ENCODE measurements at places on chromosomes 12 and 14.

GRCh38 chr14:45290547-45290946 is 37.5 kb upstream of the MIS18BP1 start:
- DNase-seq: no peak

DNA sequence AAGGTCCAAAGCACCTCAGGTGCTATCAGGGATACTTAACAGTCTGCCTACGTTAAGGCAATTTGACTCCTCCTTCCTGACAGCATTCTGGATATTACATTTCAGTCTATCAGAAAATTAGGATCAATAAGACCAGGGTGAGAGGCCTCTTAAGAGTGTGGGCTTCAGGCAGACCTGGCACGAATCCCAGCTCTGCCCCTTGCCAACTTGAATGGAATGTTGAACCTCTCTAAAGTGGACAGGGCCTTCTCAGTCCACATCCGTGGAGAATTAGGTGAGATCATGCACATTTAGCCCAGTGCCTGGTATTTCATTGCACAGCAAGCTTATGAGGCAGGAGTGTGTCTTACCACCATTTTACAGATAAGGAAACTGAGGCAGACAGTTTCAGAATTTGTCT is 25.9 kb downstream of the DCAF4 start:
- DNase-seq: no peak

GRCh38 chr14:88043529-88044443 is 38.9 kb downstream of the GPR65 start:
- no peak for DNase-seq

- DNase-seq: no peak
Observed at GRCh38 chr12:157644-158043, 56.3 kb downstream of the SLC6A12 start.

DNA sequence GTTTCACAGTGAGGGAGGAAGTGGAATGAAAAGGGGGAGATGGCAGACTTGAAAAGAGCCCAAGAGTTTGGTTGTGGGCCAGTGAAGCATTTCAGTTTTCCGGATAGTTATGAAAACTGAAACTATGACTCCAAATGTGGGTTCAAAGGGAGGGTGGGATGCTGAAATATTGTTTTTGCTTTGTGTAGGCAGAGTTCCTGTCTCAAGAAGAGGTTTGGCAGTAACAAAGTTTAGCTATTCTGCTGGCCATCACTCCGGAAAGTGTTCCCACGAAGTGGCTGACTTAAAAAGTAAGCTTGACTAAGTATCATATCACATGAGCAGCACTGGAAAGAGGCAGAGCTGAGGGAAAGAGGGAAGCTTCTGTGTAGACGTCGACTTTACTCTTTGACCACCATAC is 85.2 kb downstream of the CAND1 start:
- peak; percentile 45 for DNase-seq

GRCh38 chr12:63150713-63151622 is at the start of gene AVPR1A:
TSS of gene AVPR1A (minus strand) at chr12:63151201. CDS start at chr12:63150836, 365 bp downstream.
- DNase-seq: peak; percentile 32

- DNase-seq: no peak
Observed at GRCh38 chr14:69675877-69676416, 64.6 kb downstream of the SUSD6 start.

- DNase-seq: no peak
Observed at GRCh38 chr14:69539631-69540410, 34.9 kb downstream of the CCDC177 start.

DNA sequence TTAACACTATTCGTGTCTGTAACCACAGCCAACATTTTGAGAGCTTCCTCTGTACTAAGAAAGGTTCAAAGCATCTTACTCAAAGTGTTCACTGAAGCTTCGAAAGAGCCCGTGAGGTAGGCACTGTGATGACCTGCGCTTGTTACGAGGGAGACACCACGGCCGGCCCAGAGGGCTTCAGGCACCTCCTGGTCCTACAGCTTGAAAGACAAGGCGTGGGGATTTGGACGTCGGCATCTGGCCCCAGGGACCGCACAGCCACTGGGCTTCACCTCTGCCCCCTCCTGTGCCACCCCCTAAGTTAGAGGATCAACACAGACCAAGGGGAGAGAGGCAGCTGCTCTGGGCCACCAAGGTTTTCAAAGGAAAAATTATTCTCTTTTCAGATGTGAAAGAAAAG is 75.6 kb downstream of the RIMBP2 start:
- no peak for DNase-seq

GRCh38 chr12:12628013-12628412 is 16.3 kb downstream of the CREBL2 start:
- DNase-seq: no peak

DNA sequence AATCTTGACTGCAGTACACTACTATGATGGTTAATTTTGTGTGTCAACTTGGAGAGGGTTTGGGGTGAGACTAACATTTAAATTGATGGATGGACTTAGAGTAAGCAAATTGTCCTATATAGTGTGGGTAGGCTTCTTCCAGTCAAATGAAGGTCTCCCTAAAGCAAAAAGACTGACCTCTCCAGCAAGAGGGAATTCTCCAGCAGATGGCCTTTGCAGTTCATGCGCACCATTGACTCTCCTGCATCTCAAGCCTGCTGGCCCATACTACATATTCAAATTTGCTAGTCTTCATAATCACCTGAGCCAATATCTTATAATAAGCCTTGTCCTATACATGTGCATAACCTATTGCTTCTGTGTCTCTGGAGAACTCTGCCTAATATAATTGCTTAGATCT is 260.2 kb downstream of the RERGL start:
- no peak for DNase-seq

DNA sequence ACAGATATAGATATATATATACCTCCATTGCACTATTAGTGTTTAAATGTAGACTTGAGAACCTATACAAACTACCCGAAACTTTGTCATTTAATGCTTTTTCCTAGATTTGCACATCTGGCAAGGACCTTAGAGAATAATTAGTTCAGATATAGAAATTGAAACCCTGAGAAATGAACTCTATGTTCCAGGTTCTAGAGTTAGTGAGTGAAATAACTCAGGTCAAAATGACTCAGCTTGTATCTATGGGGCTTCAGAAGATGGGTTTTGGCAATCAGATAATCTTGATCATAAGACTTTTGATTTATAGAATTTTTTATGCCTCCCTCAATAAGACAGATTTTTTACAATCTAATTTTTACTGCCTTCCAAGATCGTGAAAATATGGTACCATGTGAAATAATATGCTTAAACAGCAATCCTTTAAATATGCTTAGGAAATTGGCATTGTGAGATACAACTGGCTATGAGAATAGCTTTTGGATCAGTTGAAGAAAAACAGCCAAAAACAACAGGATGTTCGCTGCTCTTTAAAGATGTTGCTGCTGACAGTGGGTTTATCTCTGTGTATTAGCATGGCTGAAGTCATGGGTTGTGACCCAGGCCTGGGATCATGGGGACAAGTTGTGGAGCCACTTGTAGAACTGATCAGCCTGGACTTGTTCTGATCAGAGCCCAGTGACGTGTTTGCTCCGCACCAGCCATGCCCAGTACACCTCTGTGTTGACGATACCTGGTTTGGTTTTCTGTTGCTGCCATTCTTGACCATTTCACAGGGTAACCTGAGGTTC is 63.6 kb downstream of the TTLL5 start:
- DNase-seq: no peak

DNA sequence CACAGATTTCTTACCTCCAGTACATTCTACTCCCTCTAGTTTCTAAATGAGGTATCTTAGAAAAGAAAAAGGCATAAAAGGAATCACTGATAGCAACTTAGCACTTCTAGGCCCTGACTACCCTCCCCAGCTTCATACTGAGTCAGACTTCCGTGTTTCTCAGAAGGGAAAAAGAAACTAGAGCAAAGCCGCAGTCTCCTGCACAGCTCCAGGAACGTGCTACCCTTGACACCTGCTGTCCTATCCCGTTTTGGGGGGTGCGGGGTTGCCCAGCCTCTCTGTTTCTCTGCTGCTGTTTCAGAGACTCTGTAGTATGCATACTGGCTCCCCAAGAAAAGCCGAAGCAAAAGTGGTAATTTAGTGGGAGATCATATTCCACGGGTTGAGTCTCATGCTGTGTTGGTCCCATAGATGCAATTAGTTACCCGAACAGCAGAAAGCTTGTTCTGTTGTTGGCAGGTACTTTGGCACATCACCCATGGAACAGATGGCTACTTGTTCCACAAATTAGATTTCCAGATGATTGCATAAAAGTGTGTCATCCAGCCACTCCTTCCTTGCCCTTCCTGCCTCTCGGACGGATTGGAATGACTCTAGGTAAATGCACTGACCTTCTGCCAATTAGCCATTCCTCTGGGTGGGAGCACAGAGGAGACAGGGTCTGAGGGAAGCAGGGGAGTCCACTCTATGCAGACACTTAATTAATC is 438.1 kb downstream of the FUT8 start:
- peak; percentile 12 for DNase-seq

- DNase-seq: no peak
Observed at GRCh38 chr12:55666508-55666907, 29.8 kb downstream of the OR10P1 start.

GRCh38 chr14:33348510-33348909 is 409.8 kb downstream of the NPAS3 start:
- DNase-seq: no peak

- no peak for DNase-seq
Observed at GRCh38 chr12:57171668-57172067, 24.2 kb upstream of the LRP1-AS start.

GRCh38 chr12:87768501-87769287 is 260.5 kb downstream of the C12orf50 start:
- no peak for DNase-seq

DNA sequence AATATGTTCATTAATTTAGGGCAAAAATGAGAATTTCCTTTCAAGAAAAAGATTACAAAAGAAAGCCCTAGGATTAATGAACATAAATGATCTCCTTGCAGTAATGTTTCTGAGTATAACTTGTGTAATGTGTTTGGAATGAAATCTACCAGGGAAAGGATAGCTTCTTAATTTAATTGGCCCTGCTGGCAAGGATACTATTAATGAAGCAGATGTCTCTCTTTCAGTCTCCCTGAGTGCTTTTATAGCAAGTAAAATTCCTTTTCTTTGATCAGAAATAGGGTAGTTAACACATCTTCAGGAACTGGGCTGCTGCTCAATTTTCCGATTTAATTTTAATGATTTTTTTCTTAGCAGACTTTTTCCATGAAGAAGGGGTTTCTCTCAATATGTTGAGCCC is 379.4 kb upstream of the PDE3A start:
- no peak for DNase-seq

- DNase-seq: no peak
Observed at GRCh38 chr14:83312511-83312910, 1778.9 kb upstream of the SEL1L start.

- DNase-seq: peak; percentile 54
Observed at GRCh38 chr14:61476754-61477410, 155.5 kb downstream of the PRKCH start.

GRCh38 chr12:93378998-93379325 is 1.2 kb downstream of the NUDT4 start:
- DNase-seq: peak; percentile 59

DNA sequence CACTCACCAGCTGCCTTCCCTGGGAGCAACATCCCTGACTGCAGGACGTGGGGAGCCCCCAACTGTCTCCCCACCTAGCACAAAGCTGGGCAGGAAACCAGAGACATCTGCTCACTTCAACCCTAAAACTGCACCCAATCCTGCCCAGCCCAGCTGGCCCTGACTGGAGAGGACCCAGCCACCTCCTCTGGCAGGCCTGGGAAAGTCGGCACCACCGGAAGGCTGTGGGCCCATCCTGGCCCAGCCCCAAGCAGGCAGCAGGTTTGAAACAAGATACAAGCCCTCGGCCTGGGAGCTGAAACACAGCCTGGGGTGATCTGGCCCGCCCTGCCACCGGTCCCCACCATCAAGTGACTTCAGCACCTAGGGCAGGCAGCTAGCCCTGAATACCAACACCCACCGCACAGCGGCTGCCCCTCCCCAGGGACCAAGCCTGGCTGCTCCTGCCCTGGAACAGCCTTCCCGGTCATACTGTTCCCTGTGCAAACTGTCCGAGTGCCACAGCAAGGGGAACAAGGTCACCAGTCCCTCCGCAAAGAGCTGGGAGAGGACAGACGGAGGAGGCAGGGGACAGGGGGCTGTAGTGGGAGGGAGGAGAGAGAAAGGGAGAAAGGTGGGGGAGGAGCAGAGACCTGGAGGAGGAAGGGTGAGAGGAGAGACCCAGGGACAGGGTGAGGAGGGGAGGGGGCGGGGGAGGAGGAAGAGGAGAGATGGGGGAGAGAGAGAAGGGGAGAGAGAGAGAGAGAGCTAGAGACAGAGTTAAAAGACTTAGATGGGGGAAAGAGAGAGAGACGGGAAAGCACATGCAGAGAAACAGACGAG is 115.7 kb downstream of the RFLNA start:
- no peak for DNase-seq

GRCh38 chr12:128609861-128610260 is 213.9 kb downstream of the SLC15A4 start:
- DNase-seq: no peak

GRCh38 chr14:24182110-24182882 is 6.3 kb downstream of the IPO4 start:
- DNase-seq: no peak

DNA sequence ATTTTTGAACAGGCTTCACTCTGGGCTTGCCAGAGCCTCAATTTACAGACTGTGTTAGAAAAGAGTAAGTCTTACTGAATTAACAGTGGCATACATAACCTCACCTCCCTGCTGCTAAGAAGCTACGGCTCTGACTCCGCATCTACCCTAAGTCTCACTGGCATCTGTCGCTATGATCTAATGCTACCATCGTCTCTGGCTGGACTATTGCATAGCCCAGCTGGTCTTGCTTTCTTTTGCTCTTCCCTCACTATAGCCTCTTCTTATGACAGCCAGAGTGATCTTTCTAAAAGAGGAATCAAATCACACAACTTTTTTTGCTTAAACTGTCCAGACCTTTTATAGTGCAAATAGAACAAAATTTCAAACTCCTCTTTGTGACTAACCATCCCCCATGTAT is 81.1 kb downstream of the SLC24A4 start:
- DNase-seq: no peak

- no peak for DNase-seq
Observed at GRCh38 chr14:77585385-77585784, 31.1 kb downstream of the SPTLC2 start.

GRCh38 chr14:24130380-24130716 is at the start of gene FITM1:
TSS of gene FITM1 (plus strand) at chr14:24130659. CDS start at chr14:24131564, 905 bp downstream.
- DNase-seq: no peak

DNA sequence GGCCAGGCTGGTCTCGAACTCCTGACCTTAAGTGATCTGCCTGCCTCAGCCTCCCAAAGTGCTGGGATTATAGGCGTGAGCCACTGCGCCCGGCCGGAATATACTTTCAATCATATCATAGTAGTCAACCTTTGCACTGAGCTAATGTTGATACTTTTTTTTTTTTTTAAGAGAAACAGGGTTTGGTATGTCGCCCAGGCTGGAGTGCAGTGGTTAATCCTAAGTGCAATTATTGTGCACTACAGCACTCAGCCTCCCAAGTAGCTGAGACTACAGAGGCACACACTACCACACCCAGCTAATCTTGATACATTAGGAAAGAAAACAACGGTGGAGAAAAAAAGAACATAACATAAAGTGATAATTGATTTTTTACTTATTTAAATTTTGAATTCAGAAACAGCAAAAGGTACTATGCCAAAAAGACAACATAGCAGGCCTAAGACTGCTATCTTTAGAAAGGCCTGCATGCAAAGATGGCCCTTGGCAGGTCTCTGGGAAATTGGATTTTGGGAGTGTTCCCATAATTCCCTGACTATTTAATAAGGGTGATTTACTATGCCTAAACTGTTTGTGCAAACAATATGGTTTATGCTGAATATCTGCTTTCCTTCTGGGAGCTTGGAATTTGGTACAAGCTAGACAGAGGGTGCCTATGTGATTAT is 15.5 kb downstream of the BTBD7 start:
- DNase-seq: no peak

All from hindlimb muscle (tissue), 1 donor.